ENCODE measurements at places on chromosomes 1 and 21.

DNA sequence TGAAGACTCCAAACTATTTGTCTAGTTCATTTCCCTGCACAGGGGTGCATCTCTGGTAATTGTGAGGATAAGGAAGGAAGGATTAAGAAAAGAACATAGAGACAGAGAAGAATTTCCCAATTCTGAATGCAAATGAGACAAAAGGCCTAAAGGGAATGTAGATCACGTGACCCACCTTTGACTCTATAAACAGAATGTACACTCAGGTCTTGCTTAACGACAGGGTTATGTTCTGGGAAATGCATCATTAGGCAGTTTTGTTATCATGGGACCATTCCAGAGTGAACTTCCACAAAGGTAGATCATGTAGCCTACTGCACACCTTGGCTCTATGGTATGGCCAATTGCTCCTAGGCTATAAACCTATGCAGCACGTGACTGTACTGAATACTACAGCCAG, 252.3 kb upstream of the ZP4 start:
- DNase-seq = no peak

DNA sequence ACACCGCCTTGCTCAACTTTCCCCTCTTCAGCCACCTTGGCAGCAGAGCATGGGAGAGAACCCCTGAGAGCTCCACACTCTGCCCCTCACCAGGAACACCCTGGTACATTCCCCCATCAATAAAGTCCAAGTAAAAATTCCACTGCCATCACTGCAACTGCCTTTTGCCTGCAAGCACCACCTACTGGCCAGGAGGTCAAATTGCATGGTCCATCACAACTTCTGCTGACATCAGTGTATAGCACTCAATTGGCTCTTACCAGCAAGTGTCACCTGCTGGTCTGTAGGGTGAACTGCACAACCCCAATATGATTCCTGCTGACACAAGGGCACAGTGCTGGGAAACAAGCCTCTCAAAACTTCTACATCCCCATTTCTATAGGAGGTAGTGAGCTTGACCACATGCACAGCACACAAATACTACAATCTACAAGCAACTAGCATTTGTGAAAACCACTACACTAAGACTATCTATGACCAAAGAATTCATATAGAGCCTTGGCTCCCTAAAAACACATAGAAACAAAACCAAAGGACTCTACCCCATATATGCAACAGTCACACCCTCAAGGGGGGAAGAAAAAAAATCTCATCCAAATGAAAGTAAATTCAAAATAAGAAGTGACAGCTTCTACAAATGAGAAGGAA, 69.2 kb downstream of the FASLG start:
- no peak for DNase-seq

GRCh38 chr1:8154621-8155052, 128.5 kb upstream of the ERRFI1 start:
- DNase-seq = peak; percentile 33

- peak; percentile 38 for DNase-seq
Measured at GRCh38 chr1:31572323-31573104, 3.8 kb upstream of the TINAGL1 start.

GRCh38 chr1:94741510-94741909, 78.6 kb upstream of the SLC44A3 start:
- peak; percentile 29 for DNase-seq

- DNase-seq = no peak
Measured at GRCh38 chr1:93078203-93078602, 880 bp upstream of the MTF2 start.

- no peak for DNase-seq
Measured at GRCh38 chr1:173210716-173211231, 3.6 kb upstream of the TNFSF4 start.

DNA sequence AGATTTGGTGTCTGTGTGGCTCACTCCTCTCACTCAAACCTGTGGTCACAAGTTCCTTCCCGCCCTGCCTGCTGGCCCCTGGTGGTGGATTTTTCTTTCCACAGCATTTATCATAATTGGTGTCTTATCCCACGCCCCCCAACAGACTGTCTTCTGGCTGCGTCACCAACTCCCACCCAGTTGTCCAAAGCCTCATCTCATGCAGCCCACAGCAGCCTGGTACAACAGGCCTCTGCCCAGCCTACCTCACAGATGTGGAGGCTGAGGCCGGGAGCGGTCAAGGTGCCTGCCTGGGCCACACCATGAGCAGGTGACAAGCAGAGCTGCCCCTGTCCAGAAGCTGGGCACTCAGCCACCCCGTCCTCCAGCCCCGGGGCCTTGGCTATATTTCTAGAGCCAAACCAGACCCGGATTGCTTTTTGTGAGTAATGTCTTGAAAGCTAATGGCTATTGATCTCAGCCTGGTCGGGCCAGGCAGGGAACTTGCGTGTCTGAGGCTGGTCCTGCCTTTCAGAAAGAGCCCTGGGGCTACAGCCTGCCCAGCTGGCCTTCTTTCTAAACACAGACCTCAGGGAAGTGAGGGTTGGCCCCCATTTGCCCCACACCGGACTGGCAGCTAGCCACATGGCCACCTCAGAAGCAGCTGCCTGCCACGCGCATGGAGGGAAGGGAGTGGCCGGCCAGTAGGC, 2.6 kb downstream of the KCNAB2 start:
- no peak for DNase-seq

GRCh38 chr1:30134466-30135217, 588.7 kb downstream of the MATN1 start:
- DNase-seq = no peak

DNA sequence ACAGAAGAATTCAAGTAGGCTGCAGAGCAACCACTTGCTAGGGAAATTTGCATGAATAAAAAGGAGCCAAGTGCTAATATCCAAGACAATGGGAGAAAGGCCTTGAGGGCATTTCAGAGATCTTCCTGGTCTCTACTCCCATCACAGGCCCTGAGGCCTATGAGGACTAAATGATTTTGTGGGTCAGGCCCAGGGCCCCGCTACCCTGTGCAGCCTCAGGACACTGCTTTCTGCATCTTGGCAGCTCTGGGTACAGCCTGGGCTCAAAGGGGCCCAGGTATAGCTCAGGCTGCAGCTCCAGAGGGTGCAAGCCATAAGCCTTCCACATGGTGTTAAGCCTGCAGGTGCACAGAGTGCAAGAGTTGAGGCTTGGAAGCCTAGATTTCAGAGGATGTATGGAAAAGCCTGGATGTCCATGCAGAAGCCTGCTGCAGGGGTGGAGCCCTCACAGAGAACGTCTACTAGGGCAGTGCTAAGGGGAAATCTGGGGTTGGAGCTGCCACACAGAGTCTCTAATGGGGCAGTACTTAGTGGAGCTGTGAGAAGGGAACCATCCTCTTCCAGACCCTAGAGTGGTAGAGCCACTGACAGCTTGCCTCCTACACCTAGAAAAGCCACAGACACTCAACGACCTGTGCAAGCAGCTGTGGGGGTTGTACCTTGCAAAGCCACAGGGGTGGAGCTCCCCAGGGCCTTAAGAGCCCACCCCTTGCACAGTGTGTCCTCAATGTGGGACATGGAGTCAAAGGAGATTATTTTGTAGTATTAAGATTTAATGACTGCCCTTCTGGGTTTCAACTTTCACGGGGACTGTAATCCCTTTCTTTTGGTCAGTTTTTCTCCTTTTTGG, 13.7 kb upstream of the ACTRT2 start:
- DNase-seq = no peak

- DNase-seq = peak; percentile 38
Measured at GRCh38 chr1:153919876-153920852, 2.6 kb downstream of the GATAD2B start.

GRCh38 chr1:96992871-96993270, 271.3 kb downstream of the PTBP2 start:
- DNase-seq = peak; percentile 65

- peak; percentile 67 for DNase-seq
Measured at GRCh38 chr1:43932786-43933385, 715 bp upstream of the ARTN start.

- DNase-seq = no peak
Measured at GRCh38 chr1:186518822-186519381, 58.0 kb upstream of the PDC start.

DNA sequence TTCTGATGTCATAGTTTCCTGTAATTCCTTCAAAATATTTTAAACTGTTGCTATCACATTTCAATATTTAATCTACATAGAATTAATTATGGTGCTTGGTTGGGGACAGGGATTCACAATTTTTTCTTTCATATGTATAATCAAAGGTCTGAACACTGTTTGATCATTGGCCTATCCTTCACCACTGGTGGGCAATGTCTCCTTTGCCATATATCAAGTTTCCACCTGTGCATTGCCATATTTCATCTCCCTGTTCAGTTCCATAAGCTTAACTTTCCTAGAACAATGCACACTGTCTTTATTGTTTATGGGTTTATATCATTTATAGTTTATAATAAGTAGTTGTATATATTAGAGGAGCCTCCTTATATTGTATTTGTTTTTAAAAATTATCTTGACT, 374.9 kb upstream of the PTBP2 start:
- no peak for DNase-seq

DNA sequence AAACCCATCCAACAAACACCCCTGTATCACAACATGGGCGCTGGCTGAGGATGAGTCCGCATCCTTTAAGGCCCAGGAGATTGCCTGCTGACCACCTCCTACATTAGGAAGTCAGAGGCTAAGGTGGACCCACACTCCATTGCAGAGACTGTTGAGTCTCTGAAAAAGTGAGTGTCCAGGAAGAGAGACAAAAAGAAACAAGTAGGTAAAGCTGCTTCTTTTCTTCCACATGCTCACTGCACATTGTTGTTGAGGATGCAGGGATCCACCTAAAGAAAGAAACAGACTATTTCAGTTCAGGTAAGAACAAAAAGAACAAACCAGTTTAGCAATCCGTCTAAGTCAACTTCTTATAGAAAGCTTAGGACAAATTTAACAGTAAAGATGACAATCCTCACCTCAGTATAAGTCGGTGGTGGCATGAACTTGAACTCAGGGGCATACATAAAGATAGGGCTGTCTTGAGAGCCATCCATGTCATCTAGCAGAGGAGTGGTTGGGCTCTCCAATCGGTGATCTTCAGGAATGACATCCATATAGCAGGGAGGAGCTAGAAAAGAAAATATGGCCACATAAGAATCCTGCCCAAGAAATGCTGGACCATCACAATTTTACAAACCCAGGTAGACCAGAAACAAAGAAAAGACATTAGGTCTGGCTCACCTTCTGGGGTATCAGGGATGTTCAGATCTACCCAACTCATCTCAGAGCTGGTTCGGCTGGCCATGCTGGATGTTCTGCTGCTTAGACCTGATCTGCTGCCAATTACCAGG, 2.6 kb downstream of the TXNIP start:
- no peak for DNase-seq

DNA sequence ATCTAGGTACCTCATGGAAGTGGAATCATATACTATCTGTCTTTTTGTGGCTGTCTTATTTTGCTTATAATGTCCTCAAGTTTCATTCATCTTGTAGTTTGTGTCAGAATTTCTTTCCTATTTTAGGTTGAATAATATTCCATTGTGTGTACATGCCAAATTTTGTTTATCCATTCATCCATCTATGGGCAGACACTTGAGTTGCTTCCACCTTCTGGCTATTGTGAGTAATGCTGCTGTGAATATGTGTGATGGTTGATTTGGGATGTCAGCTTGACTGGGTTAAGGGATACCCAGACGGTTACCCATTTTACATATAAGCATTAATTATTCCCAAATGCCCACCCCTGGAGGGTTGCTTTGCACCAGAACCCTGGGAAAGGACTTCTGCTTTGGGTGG, 477.5 kb downstream of the PTPRU start:
- DNase-seq = no peak

DNA sequence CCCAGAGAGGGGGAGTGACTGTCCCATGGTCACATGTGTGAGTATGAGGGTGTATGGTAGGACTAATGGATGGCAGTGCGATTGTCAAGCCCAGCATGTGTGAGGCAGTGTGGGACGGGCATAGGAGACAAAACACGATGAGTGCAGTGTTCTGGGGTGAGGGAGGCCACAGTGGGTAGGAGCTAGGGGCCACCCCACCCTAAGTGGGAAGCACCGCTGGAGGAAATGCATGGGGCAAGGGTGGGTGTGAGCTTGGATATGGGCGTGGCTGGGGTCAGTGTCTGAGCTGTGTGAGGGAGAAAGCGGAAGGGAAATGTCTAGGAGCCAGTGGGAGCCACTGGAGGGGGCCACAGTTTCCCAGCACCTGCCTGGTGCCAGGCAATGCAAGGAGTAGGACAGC, 56.5 kb downstream of the FOXO6 start:
- no peak for DNase-seq

GRCh38 chr1:228185641-228185965, 20.0 kb downstream of the IBA57 start:
- no peak for DNase-seq

DNA sequence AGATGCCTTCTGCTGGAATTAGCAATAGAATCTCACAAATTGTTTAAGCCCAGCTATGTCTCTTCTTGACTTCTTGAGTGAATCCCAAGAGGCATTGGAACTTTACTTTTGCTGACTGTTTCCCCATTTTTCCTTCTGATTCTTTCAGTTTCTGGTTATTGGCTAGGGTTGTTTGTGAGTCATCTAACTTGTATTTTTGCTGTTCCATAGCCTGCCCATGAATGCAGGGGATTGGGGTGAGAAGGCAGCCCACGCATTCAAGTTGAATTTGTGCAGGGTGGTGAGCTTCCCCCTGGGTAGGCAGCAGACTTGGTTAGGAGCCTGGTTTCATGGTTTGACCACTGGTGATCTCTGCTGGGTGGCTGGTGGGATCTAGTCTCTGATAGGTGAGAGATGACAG, 10.4 kb upstream of the KLF17 start:
- peak; percentile 42 for DNase-seq

DNA sequence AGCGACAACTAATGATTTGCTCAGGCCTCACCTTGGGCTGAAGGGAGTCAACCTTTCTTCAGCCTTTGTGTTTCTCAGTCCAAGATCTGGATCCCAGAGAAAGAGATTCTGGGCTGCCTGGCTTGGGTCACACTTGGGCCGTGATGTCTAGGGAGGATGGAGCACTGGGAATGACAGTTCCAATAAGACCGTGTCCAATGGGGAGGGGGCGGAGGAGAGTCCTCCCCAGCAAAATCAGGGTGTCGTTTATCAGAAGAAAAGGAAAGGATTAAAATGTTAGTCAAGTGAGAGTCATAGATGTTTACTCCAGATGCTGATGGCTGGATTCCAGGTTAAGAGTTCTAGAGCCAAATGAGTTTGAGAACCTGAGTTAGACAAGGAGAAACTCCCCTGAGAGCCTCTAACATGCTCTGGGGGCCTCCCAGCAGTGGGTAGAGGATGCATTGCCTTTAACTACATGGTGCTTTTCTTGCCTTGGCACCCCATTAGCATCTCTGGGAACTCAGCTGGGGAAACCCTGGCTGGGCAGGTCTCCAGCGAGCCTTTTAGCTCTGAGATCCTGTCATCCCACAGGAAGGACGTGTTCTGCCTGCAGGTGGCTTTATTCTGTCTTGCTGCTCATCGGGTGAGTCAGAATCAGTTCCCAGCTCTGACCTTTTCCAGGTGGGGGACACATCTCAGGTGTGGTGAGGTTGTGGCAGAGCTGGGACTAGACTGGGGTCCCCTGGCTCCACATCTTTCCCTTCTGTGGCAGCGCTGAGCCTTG, 22.2 kb downstream of the NIPAL3 start:
- no peak for DNase-seq

GRCh38 chr1:212317916-212318315, 32.7 kb downstream of the PPP2R5A start:
- no peak for DNase-seq

- DNase-seq = no peak
Measured at GRCh38 chr1:33990281-33990680, 126.4 kb downstream of the HMGB4 start.

Measured in fibroblast of skin of abdomen (primary cell).